GM12892 (cell line): ENCODE measurements at places on chromosomes 2 and 18.

DNA sequence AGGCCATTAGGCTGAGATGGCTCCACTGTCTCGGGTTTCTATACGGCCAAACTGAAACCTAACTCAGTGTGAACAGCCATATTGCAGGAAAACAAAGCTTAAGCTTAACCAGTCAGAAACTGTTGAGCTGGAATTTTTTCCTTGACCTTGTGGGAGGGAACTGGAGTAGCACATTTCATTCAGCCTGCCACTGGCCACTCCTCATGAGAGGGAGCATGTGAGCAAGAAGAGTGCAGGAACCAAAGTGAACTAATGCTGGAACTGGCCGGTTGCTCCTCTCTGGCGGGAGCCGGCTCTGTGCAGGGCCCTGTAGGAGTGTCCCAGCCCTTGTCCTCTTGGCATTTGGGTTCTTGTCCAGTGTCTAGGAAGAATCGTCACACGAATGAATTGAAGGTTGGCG, 5.9 kb upstream of the POLE4 start:
- no peak for DNase-seq

DNA sequence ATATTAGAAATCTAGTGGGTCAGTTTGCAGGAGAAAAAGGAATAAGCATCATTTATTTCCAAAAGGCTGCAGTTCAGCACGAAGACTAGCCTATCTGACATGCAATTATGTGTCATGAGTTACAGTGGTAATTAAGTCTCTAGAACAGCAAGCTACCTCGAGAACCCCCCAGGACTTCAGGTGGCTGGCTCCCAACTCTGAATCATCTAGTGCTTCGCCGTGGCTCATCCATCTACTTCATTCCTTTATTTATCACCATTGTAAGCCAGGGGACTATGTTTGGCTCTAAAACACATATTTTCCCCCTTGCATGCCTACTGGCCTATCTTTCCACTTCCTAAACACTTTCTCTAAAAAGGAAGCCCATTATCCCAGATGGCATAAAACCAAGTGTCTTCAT, 121.6 kb downstream of the TXNL1 start:
- DNase-seq, result no peak

DNA sequence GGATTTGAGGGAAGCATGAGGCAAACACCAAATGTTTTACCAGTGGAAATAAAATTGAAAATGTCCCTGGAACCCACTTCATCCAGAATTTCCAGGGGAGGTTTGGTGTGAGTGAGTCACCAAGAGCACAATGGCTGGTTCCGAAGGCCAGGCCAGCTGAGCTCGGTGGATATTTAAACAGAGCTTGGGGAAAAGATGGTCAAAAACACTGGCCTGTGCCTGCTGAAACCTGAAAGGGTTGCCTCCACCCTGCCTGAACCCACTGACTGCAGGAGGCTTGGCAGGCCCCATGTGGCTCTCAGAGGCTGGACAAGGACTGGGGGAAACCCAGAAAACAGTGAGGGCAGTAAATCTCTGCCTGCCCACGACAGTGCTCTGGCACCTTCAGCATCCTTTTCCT, 93.9 kb downstream of the TTC32 start:
- no peak for DNase-seq

DNA sequence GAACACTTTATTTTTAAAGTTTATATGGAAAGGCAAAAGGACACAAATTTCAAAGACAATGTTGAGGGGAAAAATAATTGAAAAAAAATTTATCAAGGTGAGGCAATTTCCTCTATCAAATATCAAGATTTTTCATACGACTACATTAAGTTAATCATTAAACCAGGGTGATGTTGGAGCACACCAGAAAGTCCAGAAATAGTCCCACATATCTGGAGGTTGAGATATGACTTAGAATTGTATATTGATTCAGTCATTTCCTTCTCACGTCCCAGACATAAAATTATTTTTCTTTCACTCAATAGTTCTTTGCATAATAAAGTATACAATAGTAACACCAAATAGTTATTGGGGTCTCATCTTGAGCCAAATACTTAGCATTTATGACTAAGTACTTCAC, 605.1 kb downstream of the NUP35 start:
- DNase-seq, result no peak

GRCh38 chr2:148936857-148937450, 61.9 kb downstream of the KIF5C start:
- DNase-seq, result no peak
